ENCODE measurements at places on chromosomes 5 and 9.

DNA sequence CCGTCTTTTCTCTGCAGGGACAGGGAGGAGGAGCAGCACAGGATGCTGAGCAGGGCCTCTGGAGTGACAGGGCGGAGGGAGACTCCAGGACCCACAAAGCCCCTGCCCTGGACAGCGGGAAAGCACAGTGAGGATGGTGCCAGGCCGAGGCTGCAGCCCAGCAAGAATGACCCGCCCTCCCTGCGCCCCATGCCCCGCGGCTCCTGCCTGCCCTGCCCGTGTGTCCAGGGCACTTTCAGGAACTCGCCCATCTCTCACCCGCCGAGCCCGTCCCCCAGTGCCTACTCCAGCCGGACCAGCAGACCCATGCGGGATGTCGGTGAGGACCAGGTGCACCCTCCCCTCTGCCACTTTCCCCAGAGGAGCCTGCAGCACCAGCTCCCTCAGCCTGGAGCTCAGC is 9.1 kb upstream of the EXOC3 start:
- no peak for DNase-seq

DNA sequence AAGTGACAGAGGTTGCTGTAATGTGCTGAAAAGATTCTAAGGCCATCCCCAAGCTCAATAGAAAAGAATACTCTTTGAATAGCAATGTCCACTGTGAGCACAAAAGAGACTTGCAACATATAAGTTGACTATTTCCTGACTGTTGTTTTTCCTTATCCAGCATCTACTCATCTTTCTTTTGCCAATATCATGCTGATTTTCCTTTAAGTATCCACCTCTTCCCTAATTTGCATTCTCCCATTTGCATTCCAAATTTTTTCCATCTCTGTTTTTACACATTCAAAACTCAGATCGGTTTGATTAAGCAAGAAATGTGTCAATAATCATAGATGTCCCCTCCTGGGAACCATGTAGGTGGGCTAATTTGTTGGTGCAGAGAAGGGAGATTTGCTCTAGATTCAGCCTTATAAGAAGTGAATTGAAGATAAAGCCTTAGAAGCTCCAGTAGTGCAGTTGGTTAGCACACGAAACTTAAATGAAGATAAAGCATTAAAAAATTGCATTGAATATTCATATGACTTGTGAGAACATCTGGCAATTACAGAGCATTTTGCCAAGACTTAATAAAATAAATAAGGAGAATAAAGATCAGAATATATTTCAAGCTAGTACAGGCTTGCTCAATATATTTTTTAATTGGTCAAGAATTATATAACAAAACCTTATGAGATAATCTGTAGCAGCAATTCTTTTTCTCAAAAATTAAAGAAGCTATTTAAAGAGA is 267.6 kb downstream of the TMEM167A start:
- DNase-seq = no peak

GRCh38 chr9:88342246-88342645 is 46.0 kb upstream of the SPIN1 start:
- DNase-seq = no peak

GRCh38 chr5:166639151-166639550 is 1652.3 kb upstream of the WWC1 start:
- no peak for DNase-seq

GRCh38 chr5:95007921-95008597 is 276.8 kb downstream of the MCTP1 start:
- no peak for DNase-seq

DNA sequence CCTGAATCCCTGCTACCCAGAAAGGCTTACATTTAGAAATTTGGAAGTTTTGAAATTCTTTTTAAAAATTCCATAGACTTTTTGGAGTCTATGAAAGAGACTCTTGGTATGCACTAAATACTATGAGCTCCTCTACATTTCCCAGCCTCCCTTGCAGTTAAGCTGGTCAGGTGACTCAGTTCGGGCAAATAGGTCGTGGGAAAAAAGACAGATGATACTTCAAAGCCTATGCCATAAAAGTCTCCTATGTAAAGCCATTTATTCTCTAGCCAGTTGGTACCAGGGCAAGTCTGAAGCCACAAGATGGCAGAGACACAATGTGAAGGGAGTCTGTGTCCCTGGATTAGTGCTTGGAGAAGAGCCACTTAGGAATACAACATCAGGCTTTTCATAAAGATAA is 101.8 kb downstream of the BOD1 start:
- no peak for DNase-seq

DNA sequence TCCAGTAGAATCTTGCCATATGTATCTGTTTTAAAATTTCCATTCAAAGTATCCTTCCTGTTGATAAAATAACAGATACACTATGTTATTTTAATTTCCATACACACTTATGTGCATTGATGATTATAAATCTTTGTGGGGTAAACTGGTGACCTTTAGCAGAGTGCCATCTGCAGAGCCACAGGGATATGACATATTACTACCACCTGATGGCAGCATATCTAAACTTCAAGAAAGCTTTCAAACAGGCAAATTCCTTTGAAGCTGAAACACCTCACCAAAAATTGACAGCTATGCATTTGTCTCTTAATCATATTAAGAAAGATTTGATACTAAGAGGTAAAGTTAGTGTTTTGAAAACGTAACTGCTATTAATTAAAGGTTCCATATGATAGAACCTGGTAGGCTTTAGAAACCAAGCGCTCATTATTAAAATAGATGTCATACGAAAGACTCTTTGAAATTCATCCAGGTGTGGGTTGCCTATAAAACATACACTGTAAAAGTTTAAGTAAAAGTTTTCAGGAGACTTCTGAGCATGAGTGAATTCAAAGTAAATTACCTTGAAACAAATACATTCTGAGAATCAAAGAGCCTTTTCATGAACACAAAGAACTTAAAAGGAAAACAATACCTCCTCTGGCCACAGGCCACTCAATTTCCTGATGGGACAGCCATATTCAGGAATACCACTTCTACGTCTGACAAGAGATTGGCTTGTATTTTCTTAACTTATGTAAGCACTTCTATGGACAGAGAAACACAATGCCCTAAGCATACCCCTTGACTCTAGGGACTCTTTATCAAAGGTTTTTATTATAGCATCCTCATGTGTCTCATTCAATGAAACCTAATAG is 93.3 kb downstream of the KIAA0825 start:
- peak; percentile 36 for DNase-seq

GRCh38 chr9:132731230-132731629 is 61.0 kb downstream of the GTF3C4 start:
- no peak for DNase-seq

All from midbrain (tissue), 1 donor.